ENCODE measurements at places on chromosomes 7 and 10.

DNA sequence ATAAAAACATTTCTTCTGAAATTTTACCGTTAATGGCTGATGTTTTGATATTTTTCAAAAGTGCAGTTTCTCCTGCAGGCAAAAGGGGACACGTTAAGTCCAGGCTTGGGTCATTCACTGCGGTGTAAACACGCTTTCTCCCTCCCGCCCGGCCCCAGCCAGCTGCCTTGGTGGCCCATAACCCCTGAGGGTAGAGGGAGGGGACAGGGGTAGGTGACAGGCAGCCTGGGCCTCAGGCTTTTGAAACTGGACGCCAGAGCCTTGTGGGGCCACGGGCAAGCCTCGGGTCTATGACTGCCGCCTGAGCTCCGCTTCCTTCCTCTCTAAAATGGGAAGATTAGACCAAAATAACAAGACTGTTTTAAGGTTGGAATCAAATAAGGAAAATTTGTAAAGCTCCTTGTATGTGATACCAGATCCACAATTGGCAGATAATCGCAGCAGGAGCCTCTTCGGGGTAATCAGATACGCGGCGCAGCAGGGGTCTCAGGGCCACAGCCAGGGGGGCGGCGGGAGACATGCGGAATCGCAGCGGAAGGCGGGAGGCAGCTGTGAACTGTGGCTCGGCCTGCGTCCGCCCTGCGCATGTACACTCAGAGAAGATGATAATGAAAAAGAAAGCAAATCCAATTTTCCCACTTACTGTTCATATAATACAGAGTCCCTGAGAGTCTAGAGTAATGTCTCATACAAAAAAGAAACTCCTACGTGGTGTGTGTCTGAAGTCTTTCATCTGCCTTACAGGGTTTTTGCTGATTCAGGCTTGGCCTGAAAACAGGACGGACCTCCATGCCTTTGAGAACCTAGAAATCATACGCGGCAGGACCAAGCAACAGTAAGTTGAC lies 138.3 kb downstream of the EGFR start:
- no peak for DNase-seq

GRCh38 chr10:6464862-6465430 lies 115.1 kb downstream of the PRKCQ start:
- no peak for DNase-seq

DNA sequence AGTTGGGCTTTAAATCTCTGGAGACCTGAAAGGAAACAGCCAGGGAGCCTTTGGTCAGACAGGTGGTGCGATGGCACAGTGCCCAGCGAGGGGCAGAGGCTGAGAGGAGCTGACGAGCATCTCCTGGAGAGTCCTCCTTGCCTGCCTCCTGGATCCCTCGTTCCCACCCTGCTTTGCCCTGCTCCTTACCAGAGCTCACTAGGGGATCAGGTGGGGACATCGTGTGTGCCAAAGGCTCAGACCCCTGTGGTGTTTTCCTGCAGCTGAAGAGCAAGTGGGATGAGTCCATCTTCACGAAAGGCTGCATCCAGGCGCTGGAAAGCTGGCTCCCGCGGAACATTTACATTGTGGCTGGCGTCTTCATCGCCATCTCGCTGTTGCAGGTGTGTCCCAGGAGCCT lies 21.8 kb upstream of the SH2D4B start:
- no peak for DNase-seq

DNA sequence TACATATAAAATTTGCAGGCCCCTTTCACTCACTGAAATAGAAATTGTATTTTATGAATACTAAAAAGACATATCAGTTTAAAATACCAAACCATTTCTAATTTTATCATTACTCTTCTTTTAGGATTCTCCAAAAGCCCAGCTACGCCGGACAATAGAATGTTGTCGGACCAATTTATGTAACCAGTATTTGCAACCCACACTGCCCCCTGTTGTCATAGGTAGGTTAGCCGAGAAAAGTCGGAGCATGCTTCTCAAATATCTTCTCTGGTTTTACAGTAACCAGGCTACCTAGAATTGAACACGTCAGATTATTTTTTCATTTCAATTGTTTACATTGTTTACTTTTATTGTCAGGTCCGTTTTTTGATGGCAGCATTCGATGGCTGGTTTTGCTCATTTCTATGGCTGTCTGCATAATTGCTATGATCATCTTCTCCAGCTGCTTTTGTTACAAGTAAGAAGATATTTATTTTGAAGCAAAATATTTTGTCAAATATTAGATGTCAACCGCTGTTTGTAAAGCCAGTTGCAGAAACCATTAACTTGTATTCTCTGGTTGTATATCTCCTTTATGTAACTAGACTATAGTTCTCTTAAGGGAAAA lies 57.6 kb downstream of the MMRN2 start:
- peak; percentile 30 for DNase-seq

- DNase-seq, result no peak
Measured at GRCh38 chr7:30430777-30431176, 47.8 kb downstream of the NOD1 start.

DNA sequence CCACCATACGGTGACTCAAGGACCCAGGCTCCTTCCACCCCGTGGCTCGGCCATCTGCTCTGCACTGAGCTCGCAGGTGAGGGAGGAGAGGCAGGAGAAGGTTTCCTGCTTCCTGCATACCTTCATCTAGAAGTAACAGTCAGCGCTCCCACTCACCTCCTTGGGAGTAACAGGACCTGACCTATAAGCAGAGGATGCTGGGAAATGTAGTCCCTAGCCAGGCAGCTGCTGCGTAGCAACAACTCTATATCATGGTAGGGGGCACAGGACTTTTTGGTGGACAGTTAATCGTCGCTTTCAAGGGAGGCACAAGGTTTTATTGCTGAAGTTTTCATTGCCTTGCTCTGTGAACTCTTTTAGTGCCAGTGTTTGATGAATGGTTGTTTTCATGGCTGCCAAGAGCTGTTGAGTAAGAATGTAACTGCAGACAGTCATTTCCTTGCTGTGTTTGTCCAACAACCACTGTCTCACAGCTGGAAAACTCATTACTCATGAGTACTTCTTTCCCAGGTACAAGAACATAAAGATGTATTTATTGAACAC lies 10.2 kb upstream of the ZFYVE27 start:
- no peak for DNase-seq

DNA sequence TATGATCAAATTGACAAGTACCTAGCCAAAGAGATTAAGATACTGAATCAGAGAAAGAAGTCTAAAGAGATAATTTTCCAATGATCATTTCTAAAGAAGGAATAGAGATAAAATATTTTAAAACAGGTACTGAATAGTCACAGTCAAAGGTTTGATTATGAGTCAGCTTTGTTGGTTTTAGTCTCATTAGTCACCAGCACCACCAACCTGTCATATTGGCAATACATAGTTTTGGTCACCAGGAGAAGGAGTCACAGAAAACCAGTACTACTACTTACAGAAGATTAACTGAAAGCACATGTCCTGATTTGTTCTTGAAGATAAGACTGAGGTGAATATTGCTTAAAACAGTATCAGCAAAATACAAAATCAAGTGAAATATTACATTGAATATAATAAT lies 34.6 kb downstream of the ZEB1 start:
- DNase-seq, result peak; percentile 19

DNA sequence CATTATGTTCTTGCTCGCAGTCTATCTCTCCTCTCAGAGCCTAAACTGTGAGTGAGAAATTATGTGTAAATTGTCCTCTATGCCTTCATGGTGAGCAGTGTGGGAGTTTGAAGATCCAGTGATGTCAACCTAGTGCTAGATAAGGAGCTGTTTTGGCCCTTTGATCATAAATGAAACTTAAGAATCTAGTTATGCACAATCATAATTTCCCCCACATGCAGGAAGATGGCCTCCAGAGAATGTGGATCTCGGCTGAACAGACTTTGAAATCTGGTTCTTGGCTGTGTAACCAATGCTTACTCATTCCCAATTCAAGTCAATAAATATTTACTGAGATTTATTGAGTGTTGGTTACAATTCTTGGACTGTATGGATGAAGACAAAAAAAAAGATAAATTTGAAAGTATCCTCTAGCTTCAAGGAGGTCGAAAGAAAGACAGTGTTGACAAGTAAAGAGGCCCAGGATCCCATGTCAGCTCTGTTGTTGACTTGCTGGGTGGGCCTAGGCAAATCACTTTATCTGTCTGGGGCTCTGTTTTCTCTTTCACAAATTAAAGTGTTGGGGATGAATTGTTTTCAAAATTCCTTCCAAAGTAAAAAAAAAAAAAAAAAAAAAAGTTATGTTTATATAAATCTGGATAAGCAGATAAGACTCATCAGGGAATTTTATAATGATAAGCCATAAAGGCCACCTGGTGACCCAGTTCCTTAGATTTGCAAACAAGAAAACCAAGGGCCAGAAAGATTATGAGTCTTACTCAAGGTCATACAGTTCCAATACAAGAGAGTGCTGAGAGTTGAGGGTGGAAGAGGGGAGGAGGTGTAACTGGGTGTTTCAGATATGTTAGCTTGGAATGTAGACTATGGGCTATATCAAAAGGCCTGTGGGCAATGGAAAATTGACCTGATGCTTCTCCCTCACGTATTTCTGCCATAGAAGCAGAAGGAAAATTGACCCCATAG lies 969.9 kb downstream of the KCNMA1 start:
- no peak for DNase-seq

DNA sequence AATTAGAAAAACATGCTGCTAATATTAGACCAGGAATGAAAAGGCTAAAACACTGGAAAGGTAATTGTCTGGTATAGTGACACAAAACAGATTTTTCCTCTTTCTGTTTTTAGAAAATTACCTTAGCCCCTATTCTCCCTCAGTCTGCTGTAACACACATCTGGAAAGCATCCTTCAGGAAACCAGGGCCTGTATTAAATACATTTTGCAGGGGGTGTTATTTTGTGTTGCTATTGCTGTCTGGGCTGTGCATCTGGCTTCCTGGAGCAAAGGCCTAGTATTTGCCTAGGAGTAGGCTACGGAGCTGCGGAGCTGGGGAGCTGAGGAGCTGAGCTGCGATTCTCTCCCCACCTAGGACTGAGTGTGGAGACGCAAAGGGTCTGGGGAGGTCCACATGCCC lies 169.3 kb downstream of the GFRA1 start:
- no peak for DNase-seq

DNA sequence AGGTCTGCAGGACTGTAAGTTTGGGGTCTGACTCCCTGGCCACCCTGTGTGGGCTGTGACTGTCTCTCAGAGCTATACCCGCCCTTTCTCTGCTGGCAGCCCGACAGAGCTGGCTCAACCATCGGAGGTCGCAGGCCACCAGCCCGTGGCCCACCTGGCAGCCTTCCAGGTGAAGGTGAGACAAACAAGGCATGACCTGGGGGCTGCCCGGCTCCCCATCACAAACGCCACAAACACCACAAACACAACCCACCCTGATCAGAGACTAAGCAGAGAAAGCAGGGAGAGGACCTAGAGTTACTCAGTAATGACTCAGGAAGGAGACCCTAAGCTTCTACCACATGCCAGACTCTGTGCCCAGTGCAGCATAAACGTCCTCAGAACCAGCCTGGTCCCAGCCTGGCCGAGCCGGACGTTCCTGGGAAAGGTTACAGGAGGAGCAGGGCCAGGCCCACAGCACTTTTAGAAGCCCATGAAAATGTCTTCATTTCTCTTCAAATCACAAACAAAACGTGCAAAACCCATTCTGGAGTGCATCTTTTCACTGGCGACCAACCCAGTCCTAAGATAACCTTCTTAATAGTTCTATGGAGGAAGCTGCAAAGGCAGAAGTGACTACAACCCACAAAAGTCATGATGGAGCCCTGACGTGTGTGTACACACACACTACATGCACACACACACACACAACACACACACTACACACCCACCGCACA lies 66.8 kb downstream of the MKI67 start:
- no peak for DNase-seq

DNA sequence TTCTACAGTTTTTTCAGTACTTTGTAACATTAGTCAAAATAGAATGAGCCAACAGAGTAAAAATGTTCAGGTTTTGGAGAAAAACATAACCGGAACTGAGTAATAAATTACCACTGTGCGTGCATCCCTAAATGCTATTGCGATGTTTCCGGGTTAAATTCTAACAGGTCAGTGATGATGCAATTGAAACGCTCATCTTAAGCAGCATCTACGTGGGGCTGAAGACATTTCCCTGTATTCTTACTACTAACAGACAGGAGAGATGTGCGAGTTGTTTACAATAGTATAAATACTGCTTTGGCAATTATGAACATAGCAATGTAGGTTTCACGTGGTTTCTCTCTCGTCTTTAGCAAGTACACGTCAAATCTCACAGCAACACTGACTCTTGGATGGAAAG lies 149.4 kb downstream of the USP6NL start:
- DNase-seq, result no peak

- no peak for DNase-seq
Measured at GRCh38 chr10:69600761-69601330, 27.6 kb upstream of the NEUROG3 start.

DNA sequence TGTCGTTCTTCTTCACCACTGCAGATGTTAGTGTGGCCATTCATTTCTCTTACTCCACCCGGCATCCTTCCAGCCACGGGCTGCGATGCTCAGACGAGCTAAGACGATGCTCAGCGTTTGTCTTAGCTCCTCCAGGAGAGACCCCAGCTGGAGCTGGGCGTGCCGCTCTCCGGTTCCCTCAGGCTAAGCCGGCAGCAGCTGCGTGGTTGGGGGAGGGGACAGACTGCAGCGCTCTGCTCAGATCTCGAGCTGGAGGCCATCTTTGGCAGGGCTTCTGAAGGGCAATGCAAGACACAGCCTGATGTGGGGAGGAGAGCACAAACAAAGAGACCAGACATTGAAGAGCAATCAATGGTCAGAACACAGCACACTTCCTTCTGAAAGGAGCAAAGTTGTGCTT lies 4.8 kb downstream of the INA start:
- no peak for DNase-seq

DNA sequence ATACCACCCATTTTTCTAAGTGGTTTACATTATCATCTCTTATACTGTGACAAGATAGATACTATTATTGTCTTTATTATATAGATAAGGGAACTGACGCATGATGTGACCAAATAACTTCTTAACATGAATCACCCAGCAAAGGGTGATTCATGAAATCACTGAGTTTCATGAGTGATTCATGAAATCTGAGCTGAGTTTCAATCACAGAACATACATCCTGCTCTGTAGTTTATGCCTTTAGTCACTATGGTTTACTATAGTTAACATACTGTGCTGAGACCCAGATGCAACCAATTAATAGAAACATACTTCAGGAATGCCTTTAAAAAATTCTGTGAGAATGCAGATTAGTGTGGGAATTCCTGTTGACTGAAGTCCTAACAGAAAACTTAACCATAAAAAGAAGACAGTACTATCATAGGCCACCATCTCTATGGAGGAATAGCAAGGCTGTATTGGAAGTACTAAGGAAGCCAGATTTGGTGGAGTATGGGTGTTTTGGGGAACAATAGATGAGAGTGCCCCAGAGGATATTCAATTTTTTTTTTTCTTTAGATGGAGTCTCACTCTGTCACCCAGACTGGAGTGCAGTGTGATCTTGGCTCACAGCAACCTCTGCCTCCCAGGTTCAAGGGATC lies 43.1 kb upstream of the SEMA3A start:
- DNase-seq, result no peak

- DNase-seq, result no peak
Measured at GRCh38 chr10:132920101-132920925, 22.1 kb downstream of the CFAP46 start.

- no peak for DNase-seq
Measured at GRCh38 chr10:72297281-72297804, 23.6 kb downstream of the DDIT4 start.

- no peak for DNase-seq
Measured at GRCh38 chr10:71627230-71627939, 92.2 kb downstream of the C10orf105 start.

All from HuH-7.5 (cell line).